ENCODE measurements at places on chromosomes 5 and 9.
A peak's percentile ranks its signal among the peaks of the same experiment; 100 is the strongest.

DNA sequence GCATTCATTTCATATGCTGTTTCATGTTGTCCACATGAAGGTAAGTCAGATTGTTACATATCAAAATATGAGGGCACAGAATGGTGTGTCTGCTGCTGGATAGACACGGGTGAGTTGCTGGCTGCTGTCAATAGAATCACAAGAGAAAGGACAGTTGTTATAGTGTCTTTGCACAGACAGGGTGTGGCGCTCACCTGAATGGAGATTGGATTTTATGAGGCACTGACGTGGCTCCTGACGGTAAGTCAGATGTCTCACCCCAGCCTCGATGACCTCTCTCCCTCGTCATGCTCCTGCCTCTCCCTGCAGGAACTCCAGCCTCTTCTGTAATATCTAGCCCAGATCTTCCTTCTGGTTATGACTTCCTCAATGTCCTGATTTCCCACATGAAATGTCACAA lies 75.4 kb upstream of the SELENOP start:
- DNase-seq: no peak

- no peak for DNase-seq
Measured at GRCh38 chr9:131278702-131279111, 2.4 kb upstream of the FAM78A start.

DNA sequence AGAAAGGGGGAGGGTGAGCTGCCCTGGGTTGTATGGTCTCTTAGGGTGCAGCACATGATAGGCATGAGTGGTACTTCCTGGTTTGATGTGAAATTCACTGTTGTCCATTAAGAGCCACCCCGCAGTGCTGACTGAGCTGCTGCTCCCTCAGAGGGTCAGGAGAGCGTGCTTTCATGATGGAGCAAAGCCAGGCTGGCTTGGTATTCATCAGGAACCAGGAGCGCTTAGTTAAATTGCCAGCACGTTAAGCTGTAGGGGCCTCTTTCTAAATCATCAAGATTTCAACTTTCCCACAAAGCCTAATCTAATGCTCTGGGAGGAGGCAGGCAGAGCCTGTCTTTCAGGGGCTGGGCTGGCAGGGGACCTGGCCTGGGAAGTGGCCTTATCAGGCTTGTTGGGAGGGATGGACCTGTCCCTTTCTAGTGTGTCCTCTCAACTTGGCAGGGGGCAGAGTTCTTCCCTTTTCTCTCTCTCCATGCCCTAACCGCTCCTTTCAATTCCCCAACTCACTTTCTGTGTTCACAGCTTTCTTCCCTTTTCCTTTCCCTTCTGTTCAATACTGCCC lies 7.9 kb downstream of the CYSTM1 start:
- DNase-seq: peak; percentile 84

GRCh38 chr5:54013556-54014194 lies 296.7 kb downstream of the ARL15 start:
- peak; percentile 97 for DNase-seq

DNA sequence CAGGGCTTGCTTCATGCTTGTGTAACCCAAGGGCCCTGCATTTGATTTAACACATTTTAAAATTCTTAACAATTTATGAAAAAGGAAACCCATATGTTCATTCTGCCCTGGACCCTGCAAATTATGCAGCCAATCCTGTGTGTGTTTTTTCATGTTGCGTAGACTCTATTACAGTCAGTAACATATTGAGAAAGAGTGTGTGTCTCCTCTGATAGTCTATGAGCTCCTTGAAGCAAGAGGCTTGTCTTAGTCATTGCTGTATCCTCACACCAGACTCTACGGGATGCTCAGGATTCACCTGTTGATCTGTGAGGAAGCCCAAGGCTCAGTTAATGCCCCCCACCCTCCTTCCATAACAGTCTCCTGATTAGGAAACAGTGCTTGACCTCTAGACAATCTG lies 177.3 kb upstream of the DMAC1 start:
- DNase-seq: peak; percentile 52

DNA sequence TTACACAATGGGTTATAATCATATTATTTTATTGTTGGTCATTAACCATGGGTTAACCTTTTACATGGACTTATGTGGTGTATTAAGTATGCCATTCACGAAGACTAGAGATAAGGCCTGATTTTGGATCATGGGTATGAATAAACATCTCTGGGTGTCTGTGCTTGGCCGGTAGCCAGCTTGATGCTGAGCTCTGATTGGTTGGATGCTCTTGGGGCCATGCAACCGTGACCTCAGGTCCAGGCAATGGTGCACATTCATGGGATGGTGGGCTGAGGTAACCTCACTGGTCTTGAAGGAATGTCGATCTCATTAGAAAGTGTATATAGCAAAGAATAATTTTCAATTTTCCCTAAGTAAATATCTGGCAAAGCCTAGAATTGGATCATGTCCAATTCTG lies 158.2 kb upstream of the IL12B start:
- DNase-seq: no peak

- no peak for DNase-seq
Measured at GRCh38 chr9:119834064-119834620, 464.9 kb upstream of the BRINP1 start.

GRCh38 chr9:15373881-15374280 lies 48.8 kb upstream of the SNAPC3 start:
- no peak for DNase-seq

DNA sequence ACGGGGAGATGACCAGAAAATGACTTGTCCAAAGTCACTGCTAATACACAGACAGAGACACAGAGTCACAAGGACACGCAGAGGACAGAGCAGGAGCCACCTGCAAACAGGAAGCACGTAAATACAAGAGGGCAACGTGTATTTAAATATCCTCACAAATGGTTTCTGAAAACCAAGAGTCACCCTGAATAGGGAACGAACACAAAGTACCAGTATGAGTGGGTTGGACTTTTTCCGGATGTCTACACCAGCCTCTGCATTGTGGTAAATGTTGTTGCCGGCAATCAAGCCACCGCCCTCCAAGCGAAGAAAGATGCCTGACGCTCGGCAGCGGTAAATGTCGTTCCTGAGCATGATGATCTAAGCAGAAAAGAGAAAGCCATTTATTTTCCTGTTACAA lies 44.5 kb downstream of the FBXO10 start:
- DNase-seq: no peak

GRCh38 chr5:173719731-173720082 lies 103.3 kb upstream of the BOD1 start:
- no peak for DNase-seq

DNA sequence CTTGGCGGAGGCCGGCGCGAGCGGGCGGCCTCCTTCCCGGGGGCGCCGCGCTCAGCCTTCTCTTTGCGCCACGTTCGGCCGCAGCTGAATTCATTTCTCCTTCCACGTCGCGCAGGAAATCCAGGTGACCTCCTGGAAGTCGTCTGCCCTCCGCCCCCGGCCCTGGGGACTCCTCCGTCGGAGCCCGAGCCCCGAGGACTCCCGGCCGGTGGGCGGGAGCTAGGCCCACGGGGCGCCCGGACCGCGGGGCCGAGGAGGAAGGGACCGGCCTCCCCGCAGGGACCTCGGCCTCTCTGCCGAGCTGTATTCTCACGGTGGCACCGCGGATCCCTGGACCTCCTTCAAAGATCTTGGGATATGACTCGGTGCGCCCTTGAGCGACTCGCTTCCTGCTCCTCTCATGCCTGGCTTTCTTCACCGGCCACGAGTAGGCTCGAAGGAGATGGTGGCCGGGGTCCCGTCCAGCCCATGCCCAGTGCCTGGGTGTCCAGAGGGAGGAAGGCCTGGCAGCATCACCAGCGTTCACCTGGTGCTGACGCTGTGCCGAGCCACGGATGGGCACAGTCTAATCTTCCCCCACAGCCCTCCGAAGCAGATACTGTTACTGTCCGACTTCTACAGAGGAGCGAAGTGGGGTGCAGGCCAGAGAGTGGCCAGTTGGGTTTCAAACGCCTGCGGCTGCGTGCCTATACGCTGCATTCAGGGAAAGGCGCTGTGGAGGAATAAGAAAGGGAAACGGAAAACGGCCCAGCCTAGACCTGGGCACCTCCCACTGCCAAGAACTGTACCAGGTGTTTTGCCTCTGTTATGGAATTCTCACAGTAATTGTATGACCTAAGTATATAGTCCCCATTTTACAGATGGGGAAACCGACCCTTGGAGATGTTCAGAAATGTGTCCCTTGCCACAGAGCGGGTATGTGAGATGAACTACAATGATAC lies 47.3 kb downstream of the PAX5 start:
- DNase-seq: no peak

DNA sequence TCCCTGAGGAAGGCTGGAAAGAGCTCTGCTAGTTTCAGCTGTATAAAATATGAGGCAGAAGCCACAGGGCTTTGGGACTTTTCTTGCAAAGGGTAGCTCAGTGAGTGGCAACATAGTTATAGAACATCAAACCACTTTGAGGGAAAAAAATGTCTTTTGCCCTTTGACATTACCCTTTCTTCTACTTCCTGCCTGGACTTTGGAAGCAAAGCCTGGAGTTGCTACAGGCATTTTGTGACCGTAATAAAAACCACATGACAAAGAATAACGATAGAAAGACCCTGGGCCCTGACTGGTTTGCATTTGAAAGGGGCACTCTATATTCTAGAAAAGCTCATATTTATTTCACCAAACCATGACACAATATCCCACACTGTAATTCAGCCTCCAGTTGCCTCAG lies 440.9 kb downstream of the DIRAS2 start:
- no peak for DNase-seq

DNA sequence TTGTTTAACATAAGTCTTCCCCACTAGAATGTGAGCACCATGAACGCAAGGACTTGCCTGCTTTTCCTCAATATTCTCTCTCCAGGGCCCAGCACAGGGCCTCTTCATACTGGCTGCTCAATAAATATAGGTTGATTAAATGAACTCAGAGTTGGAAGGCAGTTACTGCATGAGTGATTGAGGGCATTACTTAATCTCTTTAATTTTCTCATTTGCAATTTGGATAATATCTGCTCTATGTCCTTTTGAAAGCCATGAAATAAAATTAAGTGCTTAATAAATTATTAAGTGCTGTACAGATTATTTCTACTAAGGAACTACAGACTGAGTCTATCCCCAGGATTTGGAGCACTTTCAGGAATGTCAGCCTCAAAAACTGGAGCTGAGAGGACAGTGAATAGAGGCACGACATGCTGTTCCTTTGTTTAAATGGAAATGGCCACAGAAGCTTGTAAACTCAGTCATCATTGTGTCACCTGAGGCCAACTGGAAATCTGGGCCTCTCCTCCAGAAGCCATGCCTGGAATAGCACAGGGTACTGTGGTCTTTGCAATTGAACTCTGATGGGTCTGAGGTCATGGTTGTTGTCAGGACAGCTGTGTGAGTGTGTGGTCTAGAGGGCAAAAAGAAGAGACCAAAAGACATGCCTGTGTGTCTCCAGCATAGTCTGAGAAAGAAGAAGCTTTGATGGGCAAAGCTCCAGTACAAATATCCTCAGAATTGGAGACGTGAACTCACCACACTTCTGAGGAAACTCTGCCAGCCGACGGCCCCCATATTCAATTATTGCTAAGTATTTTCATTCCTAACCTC lies 86.1 kb downstream of the SH3TC2 start:
- DNase-seq: no peak

GRCh38 chr9:23587433-23587832 lies 238.6 kb downstream of the ELAVL2 start:
- peak; percentile 98 for DNase-seq

DNA sequence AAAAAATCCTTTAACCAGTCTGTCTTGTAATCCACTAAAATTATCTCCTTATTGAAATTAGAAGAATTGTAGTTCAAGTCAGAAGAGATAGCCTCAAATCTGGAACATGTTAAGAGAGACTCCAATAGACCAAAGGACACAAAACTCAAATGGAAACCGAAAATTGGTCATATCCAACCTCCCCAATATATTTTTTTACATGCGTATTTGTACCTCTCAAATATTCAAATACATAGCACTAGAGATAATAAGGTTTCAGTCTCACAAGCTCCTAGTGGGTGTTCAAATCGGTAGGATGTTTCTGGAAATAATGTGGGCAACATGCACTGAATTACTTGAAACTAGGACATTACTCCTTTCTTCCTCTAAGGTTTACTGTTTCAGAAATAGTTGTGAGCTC lies 33.5 kb downstream of the EPB41L4A start:
- DNase-seq: no peak

GRCh38 chr5:50535393-50535792 lies 94.3 kb upstream of the EMB start:
- DNase-seq: no peak

GRCh38 chr9:35114840-35115628 lies 628 bp downstream of the ATOSB start:
- DNase-seq: peak; percentile 89

DNA sequence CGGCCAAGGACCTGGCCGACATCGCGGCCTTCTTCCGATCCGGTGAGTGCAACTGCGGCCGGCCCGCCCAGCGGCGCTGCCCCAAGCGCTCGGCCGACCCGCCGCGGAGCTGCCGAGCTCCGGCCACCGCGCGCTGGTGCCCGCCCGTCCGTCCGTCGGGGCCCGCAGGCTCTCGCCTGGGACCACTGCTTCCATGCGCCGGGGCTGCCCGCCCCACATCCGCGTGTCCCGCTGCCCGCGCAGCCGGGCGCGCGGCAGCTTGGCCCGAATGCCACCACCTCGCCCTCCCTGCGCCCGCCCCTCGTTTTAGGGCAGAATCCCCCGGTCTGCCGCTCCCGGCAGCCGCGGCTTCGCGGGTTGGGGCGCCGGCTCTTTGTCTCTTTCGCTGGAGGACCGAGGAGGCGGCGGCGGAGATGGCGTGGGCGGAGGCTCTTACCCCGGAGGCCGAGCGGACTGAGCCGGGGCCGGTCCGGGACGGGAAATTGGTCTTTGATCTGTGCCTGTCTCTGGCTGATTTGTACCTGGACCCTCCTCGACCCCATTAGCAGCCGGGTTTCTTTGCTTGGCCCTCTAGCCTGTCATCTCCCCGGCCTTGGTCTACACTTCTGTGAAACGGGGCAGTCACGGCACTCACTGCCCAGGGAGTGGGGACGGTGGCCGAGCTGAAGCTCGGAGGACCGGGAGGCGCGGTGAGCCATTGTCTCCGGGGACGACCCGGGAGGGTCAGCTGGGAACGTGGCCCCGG lies 871 bp downstream of the TRIO start:
- no peak for DNase-seq

DNA sequence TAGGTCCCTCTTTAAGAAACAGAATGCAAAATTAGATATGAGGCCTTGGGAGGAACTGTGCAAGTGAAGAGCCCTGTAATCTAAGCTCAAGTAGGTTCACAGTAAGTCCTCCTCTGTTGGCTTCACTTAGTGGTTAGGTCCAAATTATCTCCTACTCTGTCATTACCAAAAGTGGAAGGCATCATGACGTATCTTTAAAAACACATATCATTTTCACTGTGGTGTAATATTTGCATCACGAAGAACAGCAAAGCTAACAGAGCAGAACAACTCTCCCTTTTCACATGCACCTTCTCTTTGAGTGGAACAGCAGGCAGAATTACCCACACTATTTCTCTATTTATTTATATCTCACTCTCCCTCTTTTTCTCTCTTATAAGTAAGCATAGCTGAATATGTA lies 240.5 kb upstream of the CCNH start:
- no peak for DNase-seq

DNA sequence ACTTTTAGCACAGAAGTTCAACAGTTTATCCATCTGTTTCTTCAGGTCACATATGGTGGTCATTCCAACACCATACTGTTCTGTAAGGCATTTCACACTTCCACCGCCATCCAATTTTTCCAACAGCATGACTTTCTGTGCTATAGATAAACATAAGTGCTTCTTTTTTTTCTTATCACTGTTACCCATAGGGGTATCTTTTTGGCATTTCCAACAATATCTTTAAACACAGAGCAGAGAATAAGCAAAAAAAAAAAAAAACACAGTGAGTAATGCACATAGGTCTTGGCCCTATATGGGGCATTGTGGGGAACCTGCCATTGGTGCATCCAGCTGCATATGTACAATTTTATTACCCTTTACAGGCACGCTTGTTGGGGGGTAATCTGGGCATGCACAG lies 12.2 kb upstream of the ZNF367 start:
- DNase-seq: no peak

- no peak for DNase-seq
Measured at GRCh38 chr5:30994902-30995301, 198.6 kb upstream of the CDH6 start.
